ENCODE measurements at places on chromosomes 12 and 14. TPM values are rescaled to one million over a fixed set of nuclear protein-coding genes. Genes with fewer than 3 reads are reported as not detected.

Gene CNTN1
- 0.77 TPM for total RNA-seq

Gene GLIPR1L1
- not detected for total RNA-seq

DNA sequence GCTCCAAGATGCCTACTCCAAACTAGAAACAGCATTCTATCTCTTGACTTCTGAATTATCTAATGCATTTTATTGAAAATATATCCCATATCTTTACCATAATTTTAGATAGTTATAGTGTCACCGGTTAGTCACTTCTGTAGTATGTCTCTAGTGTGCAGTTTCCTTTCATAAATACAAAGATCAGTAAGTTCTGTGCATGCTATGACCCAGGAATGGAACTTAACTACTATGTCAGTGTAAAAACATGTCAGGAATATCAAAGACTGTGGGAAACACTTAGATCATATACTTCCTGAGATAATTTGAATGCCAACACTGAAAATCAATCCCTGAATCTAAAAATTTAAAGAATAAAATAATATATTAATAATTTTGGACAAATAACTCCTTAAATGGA lies 237.6 kb downstream of the ATXN7L3B start:
- no peaks in the 10 kb centered on the region for H3K36me3 ChIP-seq
- no peaks in the 10 kb centered on the region for H3K27me3 ChIP-seq
- no peak for DNase-seq
- H3K27ac ChIP-seq: no peak overlapping the region

GRCh38 chr12:113823016-113823415 lies 143.1 kb downstream of the RBM19 start:
- no peaks in the 10 kb centered on the region for H3K27me3 ChIP-seq
- no peak overlapping the region for H3K27ac ChIP-seq
- no peak overlapping the region for H3K4me3 ChIP-seq
- no peak for DNase-seq
- no peaks in the 10 kb centered on the region for H3K36me3 ChIP-seq

DNA sequence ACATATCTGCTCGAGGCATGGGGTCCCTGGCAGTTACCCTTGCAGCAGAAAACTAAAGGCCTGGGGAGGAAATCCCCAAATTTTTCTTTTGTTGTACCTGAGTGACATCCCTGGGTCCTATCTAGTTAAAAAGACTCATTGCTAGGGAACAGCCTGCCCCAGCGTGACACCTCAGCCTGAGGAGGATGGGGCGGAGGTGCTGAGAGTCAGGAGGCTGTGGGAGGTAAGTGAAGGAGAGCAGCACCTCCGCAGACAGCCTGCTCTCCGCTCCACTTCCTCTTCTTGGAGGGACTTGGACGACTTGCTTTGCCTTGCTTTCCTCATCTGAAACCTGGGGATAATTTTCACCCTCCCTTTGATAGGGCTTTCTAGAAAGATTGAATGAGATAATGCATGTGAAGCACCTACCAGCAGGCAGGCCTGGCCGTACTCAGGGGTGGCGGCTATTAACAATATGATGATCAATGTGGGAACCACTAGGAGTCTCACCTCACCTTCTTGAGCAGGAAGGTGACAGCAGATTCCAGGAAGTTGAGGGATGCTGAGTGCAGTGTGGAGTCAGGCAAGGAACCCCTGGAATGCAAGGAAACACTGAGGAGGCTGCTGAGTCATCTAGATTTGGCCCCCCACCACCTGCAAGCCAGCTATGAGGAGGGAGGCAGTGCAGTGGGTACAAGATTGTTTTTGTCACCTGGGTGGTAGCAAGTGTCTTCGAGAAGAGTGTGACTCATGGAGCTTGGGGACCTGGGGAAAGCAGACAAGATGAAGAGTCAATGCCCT lies 23.2 kb downstream of the UBE3B start:
- peaks cover 17% of the 10 kb centered on the region for H3K36me3 ChIP-seq
- H3K4me3 ChIP-seq: no peak overlapping the region
- H3K27me3 ChIP-seq: no peaks in the 10 kb centered on the region
- H3K27ac ChIP-seq: no peak overlapping the region
- no peaks in the 10 kb centered on the region for H3K4me1 ChIP-seq
- DNase-seq: no peak

DNA sequence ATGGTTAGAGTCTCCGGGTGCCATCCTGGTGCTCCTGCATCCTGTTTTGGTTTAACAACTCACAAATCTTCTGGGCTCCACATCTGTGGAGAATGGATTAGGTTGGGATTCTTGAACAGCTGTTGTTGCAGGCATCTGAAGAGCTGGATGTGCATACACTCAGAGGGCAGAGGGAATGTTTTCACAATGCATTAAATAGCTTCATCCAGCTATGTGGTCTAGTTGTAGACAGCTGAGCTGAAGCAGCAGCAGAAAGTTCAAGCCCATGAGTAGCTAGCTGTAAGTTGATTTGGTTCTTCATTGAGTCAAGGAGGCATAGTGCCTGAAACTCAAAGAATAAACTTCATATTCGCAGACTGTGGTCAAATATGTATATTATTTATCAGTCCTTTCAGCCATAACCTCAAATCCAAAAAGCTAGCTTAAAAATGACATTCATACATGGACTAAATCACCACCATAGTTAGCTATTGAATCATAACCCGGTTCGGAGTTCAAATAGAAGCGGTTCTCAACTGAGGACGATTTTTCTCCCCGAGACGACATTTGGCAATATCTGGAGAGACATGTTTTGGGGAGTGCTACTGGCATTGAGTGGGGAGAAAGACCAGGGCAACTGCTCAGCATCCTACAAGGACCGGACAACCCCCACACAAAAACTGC lies 858 bp upstream of the ANKRD13A start:
- peak overlapping the region; percentile 91 for H3K4me3 ChIP-seq
- no peak for DNase-seq
- no peaks in the 10 kb centered on the region for H3K36me3 ChIP-seq

Data from colonic mucosa (tissue), 4 donors.